ENCODE measurements at places on chromosomes 3 and 15.

DNA sequence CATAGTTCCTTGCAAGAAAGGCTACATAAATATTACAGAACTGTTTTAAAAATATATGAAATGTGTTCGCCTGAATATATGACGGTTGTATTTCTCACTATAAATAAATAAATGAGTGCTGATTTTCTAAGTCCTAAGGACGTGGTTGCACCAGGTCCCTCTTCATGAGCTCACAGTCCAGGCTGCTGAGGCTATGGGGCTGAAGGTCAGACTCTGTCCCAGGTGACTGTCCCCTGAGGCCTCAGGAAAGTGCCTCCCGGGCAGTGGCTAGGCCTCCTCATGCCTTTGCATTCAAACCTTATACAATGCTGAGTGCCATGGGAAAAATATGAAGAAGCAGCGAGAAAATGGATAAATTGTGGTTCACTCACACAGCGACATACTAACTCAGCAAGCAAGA lies 43.5 kb upstream of the SSR3 start:
- peaks cover 17% of the 10 kb centered on the region for H3K27me3 ChIP-seq
- no peak overlapping the region for H3K4me3 ChIP-seq
- no peak overlapping the region for H3K27ac ChIP-seq
- H3K36me3 ChIP-seq: no peaks in the 10 kb centered on the region
- DNase-seq: no peak

GRCh38 chr15:42138968-42139386 lies 17.5 kb downstream of the PLA2G4F start:
- no peak overlapping the region for H3K4me3 ChIP-seq
- no peaks in the 10 kb centered on the region for H3K27me3 ChIP-seq

GRCh38 chr3:170780955-170781354 lies 89.0 kb downstream of the RPL22L1 start:
- DNase-seq: no peak
- no peaks in the 10 kb centered on the region for H3K36me3 ChIP-seq
- H3K27me3 ChIP-seq: peaks cover 70% of the 10 kb centered on the region
- H3K4me3 ChIP-seq: no peak overlapping the region
- no peak overlapping the region for H3K27ac ChIP-seq
- H3K4me1 ChIP-seq: no peaks in the 10 kb centered on the region

DNA sequence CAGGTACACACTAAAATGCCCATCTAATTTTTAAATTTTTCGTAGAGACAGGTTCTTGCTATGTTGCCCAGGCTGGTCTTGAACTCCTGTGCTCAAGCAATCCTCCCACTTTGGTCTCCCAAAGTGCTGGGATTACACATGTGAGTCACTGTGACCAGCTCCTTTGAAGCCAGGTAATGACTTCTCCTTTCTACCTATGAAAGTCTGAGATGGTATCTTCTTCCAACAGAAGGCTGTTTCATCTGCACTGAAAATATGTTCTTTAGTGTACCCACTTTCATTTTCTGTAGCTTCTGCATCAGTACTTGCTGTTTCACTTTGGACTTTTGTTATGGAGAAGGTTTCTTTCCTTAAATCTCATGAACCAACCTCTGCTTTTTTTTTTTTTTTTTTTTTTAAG lies 8.8 kb downstream of the OIP5 start:
- H3K4me1 ChIP-seq: peaks cover 13% of the 10 kb centered on the region
- H3K4me3 ChIP-seq: no peak overlapping the region

DNA sequence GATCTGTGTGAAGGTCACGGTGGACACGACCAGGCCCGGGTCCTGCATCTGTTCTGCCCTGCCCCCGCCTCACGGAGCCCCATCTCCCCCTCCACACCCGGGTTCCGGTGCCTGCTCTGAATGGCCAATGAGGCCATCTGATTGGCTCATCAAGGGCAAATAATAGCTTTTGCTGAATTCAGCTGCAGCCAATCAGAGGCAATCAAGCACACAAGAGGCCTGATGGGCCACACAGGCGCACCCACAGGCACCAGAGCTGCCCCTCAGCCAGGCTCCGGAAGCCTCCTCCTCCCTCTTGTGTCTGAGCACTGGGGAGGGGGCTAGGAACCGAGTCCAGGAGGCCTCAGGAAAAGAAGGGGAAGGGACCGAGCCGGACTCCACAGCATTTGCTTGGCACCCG lies 49.5 kb downstream of the CACNA2D2 start:
- no peak overlapping the region for H3K4me3 ChIP-seq
- peaks cover 16% of the 10 kb centered on the region for H3K4me1 ChIP-seq
- DNase-seq: no peak
- H3K36me3 ChIP-seq: no peaks in the 10 kb centered on the region

DNA sequence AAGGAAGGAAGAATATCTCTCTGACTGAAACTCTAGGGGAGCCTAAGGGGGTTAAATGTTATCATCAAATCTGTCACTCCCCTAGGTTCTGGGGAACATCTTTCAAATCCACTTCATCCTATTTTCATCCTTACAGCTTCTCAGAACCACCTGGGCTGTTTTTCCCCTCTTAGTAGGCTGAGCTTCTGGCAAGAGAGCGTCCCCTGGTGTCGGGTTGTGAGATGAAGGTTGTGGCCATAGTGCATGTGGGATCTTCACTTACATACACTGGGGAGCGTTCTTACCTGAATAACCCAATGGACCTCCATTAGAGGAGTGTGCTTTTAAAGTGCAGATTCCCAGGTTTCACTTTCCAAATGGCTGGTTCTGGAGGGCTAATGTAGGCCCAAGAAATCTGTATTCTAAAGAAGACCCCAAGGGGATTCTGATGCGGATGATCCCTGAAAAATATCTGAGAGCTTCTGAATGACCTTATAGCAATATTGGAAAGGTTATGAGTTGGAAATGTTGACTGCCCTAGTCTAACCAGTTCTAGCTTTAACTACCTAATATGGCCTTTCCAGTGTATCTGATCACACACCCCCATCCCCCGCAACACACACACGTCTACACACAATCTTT lies 663.7 kb downstream of the AGBL1 start:
- H3K4me1 ChIP-seq: peaks cover 29% of the 10 kb centered on the region
- H3K27ac ChIP-seq: no peak overlapping the region
- no peaks in the 10 kb centered on the region for H3K27me3 ChIP-seq
- DNase-seq: peak; percentile 73

DNA sequence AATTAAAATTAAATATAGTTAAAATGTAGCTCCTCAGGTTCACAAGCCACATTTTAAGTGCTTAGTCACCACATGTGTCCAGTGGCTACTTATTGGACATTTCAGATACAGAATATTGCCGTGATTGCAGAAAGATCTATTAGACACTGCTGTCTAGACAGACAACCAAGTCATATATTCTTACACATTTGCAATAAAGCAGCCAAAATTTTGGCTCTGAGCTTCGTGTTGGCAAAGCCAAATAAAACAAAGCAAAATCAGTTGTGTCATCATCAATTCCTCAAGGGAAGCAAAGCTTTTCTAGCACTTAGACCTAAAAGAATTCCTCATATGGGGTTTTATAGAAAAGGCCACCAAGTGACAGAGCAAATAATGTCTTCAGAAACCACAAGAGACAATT lies 193.1 kb upstream of the LPP start:
- H3K4me1 ChIP-seq: peaks cover 37% of the 10 kb centered on the region
- H3K36me3 ChIP-seq: no peaks in the 10 kb centered on the region
- no peak overlapping the region for H3K27ac ChIP-seq

GRCh38 chr3:37924453-37924852 lies 62.8 kb downstream of the CTDSPL start:
- H3K4me1 ChIP-seq: no peaks in the 10 kb centered on the region
- no peaks in the 10 kb centered on the region for H3K36me3 ChIP-seq
- H3K27ac ChIP-seq: no peak overlapping the region
- no peaks in the 10 kb centered on the region for H3K27me3 ChIP-seq

- no peaks in the 10 kb centered on the region for H3K4me1 ChIP-seq
- no peak overlapping the region for H3K27ac ChIP-seq
Measured at GRCh38 chr3:68458581-68458980, 473.8 kb downstream of the TAFA4 start.

DNA sequence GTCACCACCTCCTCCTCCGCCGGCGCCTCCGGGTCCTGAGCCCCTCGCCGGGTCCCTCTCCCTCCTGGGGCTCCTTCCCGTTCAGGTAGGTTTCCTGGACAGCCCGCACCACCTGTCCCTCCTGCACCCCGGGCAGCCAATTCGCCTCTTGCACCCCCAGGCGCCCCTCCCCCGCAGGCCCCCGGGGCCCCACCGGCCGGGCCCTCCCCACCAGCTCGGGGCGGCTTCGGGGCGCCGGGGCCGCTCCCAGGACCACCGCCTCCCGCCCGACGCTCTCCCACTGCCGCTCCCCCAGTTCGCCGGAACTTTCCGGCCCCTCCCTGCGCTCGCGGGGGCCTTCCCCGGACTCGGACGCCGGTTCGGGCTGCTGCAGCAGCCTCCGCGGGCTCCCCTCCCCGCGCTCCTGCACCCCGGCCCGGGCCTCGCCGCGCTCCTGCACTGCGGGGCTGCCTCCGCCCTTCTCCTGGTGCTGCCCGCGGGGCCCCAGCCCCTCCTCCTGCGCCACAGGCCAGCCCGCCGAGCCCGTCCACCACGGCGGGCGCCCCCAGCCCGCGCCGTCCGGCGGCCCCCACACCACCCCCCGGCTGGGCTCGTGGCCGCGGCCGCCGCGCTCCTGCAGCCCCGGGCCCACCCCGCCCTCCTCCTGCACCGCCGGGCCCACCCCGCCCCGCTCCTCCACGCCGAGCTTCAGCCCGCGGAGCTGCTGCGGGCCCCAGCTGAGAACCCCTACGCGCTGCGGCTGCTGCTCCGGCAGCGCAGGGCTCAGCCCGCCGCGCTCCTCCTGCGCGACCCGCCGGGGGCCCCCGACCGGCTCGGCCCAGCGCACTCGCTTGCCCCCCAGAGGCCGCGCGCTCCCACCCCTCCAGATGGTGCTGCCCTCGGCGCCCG lies 587 bp upstream of the TNK2 start:
- H3K36me3 ChIP-seq: peaks cover 16% of the 10 kb centered on the region
- H3K27ac ChIP-seq: peak overlapping the region; percentile 100
- H3K4me1 ChIP-seq: peaks cover 51% of the 10 kb centered on the region

- DNase-seq: no peak
- H3K36me3 ChIP-seq: peaks cover 2% of the 10 kb centered on the region
- no peaks in the 10 kb centered on the region for H3K27me3 ChIP-seq
- peaks cover 55% of the 10 kb centered on the region for H3K4me1 ChIP-seq
- H3K27ac ChIP-seq: peak overlapping the region; percentile 6
Measured at GRCh38 chr15:38638811-38639210, 74.2 kb upstream of the RASGRP1 start.

GRCh38 chr3:178835033-178835432 lies 236.6 kb downstream of the ZMAT3 start:
- no peak overlapping the region for H3K4me3 ChIP-seq
- no peaks in the 10 kb centered on the region for H3K27me3 ChIP-seq
- no peaks in the 10 kb centered on the region for H3K36me3 ChIP-seq
- DNase-seq: no peak

GRCh38 chr3:37700466-37701248 lies 161.0 kb upstream of the CTDSPL start:
- H3K27me3 ChIP-seq: peaks cover 22% of the 10 kb centered on the region
- no peak for DNase-seq
- H3K36me3 ChIP-seq: no peaks in the 10 kb centered on the region
- H3K27ac ChIP-seq: no peak overlapping the region
- H3K4me3 ChIP-seq: no peak overlapping the region

GRCh38 chr3:11434017-11434526 lies 161.9 kb downstream of the ATG7 start:
- DNase-seq: no peak
- H3K4me3 ChIP-seq: no peak overlapping the region
- no peaks in the 10 kb centered on the region for H3K27me3 ChIP-seq
- peaks cover 20% of the 10 kb centered on the region for H3K36me3 ChIP-seq
- no peak overlapping the region for H3K27ac ChIP-seq
- no peaks in the 10 kb centered on the region for H3K4me1 ChIP-seq

GRCh38 chr3:186886202-186886981 lies 43.9 kb downstream of the ADIPOQ start:
- no peak for DNase-seq
- H3K27ac ChIP-seq: no peak overlapping the region
- peaks cover 50% of the 10 kb centered on the region for H3K4me1 ChIP-seq
- no peak overlapping the region for H3K4me3 ChIP-seq
- H3K36me3 ChIP-seq: peaks cover 7% of the 10 kb centered on the region
- no peaks in the 10 kb centered on the region for H3K27me3 ChIP-seq

DNA sequence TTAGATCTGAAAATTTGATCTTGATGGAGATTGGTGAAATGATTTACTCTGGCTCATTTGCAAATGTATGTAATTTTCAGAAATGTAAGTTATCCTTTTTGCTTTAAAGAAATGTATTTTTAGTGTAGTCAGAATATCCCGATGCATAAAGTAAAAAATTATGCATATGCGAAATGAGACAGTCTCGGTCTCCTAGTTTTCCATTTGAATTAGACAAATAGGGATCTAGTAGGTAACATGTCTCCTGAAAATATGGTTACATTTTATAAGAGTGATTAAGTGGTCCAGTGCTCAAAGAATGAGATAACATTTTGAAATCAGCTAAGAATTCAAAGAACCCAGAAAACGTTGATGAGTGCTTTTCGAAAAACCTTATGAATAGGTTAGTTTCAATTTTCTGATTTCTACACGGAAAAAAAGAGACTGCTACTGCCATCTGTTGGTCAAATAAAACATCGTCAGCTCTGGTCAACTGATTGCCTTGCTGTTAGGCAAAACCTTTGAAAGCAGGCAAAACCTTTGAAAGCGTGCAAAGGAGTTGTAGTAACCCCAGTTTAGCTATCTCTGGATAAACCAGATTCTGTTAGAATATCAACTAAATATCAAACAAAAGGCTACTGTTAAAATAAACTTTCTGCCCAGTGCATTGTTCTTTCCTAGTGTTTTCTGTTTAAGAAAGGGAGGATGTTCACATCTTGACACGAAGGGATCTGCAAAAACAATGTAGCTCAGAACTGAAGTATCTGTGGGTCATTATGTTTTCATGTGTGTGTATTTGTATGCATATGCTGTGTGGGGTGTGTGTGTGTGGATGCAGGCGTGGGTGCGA lies 59.3 kb upstream of the CHMP2B start:
- no peak overlapping the region for H3K27ac ChIP-seq
- peaks cover 4% of the 10 kb centered on the region for H3K4me1 ChIP-seq
- H3K4me3 ChIP-seq: peak overlapping the region; percentile 21
- H3K27me3 ChIP-seq: peaks cover 9% of the 10 kb centered on the region
- DNase-seq: no peak

DNA sequence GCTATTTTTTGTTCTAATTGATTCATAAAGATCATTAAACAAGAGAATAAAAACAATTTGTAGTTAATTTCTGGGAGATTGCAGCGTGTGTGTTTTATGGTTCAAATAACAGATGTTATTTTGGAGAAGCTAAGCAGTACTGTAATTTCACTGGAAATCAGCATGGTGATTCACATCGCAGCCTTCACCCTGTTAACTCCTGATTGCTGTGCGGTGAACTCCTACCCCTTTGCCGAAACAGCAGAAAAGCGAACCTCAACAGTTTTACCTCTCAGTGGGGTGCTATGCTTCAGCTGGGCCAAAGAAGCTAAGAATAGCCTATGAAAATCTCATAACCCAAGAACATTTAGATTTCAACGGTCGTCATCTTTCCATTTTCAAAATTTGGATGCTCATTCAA lies 441.5 kb upstream of the RARB start:
- H3K27ac ChIP-seq: no peak overlapping the region
- H3K27me3 ChIP-seq: no peaks in the 10 kb centered on the region
- no peaks in the 10 kb centered on the region for H3K4me1 ChIP-seq
- H3K4me3 ChIP-seq: no peak overlapping the region
- H3K36me3 ChIP-seq: no peaks in the 10 kb centered on the region
- no peak for DNase-seq

GRCh38 chr3:43388915-43389314 lies 102.6 kb downstream of the SNRK start:
- no peak overlapping the region for H3K4me3 ChIP-seq
- H3K4me1 ChIP-seq: peaks cover 69% of the 10 kb centered on the region
- DNase-seq: no peak
- H3K27ac ChIP-seq: peak overlapping the region; percentile 0
- no peaks in the 10 kb centered on the region for H3K36me3 ChIP-seq

Measured in activated T-cell treated with anti-CD3 and anti-CD28 coated beads, Interleukin-2, amount 50 U/mL, for 24 hours (primary cell).